Brain microvascular endothelial cell (primary cell): ENCODE measurements at places on chromosomes 3 and 15.

- no peak for DNase-seq
Measured at GRCh38 chr3:138407236-138407907, 27.0 kb upstream of the ESYT3 start.

- DNase-seq = no peak
Measured at GRCh38 chr15:57036352-57036751, 117.9 kb downstream of the TCF12 start.

GRCh38 chr3:172415323-172415722 lies 32.9 kb downstream of the GHSR start:
- no peak for DNase-seq

GRCh38 chr15:74873756-74874424 lies 725 bp upstream of the SCAMP2 start:
- DNase-seq = no peak

DNA sequence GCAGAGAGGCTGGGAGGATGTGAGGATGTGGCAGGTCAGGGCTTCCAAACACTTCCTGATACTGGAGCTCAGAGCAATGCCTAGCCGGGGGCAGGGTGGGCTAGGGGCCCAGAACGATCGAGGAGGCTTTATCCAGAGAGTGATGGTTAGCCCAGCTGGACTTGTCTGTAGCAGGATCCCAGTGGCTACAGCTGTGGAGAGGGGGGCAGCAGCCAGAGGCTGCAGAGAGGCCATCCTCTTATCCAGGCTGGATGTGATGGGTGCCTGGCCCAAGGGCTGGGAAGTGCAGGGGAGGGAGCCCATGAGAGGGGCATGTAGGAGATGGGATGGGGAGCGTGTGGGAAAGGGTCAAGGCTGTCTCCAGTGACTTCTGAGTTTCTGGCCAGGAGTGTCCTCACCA lies 4.6 kb downstream of the PARP3 start:
- DNase-seq = no peak

- no peak for DNase-seq
Measured at GRCh38 chr15:98503970-98504369, 144.4 kb upstream of the IGF1R start.

GRCh38 chr3:60877188-60877587 lies 374.1 kb downstream of the FHIT start:
- DNase-seq = no peak

GRCh38 chr15:76951220-76951619 lies 19.7 kb downstream of the RCN2 start:
- DNase-seq = no peak

GRCh38 chr3:46386205-46386604 lies 15.5 kb downstream of the CCR5 start:
- DNase-seq = peak; percentile 54

DNA sequence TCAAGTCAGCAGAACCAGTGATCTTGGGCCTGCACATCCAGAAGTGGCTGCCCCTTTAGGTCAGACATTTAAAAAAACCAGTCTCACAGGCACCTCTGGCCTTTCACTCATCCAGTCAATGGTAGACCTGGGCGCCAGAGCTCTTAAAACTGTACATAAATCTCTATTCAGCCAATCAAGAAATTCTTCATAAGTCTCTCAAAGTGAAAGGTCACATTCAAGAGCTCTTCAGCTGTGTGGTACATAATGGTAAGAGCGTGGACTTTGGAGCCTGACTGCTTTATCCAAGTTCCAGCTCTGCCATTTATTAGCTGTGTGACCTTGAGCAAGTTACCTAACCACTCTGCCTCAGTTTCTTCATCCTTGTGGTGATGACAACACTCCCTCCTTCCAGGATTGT lies 22.3 kb upstream of the MORF4L1 start:
- no peak for DNase-seq

DNA sequence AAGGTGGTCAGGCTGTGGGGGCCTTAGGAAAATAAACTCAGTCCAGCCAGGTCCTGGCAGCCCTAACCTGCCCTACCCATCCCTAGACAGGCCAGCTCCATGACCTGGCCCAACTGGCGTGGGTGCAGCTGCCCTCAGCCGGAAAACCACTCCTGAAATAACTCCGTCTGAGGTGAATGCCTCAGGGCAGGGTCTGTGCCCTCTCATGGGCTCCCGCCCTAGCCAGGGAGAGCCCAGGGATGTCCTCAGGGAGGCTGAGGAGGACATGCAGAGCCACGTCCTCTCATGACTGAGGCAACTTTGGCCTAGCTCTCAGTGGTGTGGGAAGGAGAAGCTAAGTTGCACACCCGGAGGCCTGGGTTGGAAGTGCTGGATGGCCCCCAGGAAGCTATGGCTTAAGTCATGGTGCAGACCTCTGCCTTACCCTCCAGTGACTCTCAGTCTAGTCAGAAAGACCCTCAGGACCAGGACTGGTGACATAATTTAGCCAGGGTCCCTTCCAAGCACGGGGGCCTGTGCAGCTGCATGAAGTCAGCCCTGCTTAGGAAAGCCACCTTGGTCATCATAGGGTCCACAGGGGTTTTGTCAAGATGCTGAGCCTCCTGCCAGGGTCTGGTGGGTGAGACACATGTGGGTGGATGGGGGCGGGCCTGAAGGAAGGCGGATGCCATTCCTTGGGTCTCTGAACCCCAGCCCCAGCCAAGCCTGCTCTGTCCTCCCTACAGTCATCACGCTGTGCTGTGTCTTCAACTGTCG lies 7.4 kb downstream of the TMIE start:
- no peak for DNase-seq

DNA sequence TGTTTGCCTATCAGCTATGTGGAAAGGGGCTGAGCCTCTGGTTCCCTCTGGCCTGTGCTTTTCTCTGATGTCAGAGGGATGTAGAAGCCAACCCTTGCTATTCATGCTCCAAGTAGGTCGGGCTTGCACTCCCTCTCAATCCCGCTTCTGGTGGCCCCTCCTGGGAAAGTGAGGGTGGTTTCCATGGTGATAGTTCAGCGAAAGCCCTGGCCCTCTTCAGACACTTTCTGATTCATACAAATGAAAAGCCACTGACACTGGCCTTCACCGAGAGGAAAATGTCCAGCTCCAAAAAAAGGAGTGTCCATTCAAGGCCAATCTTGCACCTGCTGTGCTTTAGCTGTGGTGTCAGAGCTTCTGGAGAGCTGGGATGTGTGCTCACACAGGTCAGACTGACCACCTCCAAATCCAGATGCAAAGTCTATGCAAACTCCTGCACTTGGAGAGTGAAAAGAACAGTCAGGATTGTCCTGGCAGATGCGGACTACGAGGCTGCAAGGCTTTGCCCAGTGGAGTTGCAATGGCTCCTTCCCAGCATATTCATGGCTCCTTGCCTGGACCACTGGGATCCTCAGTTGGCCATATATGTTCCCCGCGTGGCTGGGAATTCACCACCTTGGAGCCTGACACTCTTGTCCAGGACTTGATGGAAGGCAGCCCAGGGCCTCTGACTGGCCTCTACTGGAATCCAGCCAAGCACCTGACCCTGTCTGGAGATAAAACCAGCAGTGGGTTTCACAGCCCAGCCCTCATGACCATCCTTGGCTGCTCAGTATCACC lies 96.6 kb downstream of the CEMIP start:
- no peak for DNase-seq

DNA sequence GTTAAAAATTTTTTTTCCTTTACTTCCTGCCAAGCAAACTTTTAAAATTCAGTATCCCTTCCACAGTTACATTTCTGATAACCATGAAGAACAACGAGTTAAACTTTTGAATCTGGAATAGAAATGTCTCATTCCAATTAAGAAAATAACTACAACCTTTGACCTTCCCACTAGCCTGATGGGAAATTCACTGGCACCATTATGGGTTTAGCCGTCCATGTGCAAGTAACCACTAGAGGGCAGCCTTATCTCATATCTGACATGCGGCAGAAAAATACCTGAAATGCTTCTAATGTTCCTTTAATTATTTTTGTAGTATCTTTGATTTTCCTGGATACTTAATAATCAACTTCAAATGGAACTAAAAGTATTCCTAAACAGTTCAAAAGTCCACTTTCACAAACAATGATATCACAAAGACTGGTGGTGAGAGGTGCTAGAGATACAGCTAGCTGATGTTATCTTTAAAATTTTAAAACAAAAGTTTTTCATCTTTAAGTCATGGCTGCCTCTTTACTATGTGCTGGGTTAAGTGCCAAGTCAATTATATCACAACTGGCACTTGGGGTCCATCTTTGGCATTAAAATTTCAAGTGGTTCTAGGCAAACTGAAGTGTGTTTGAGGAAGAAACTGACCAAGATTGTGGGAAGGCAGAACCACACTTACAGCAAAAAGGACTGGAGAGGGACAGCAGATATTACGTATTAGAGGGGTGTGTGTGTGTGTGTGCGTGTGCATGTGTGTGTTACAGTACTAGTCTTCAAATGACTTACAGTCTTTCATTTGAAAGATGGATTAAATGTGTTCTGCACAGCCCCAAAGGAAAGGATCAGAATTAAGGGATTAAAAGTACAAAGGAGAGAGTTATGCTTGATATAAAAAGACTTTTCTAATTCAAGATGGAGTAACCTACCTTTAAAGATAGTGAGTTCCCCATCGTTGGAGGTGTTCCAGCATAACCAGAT lies 107.1 kb upstream of the ICE2 start:
- peak; percentile 63 for DNase-seq

GRCh38 chr3:50573566-50574443 lies 4.5 kb downstream of the HEMK1 start:
- no peak for DNase-seq

DNA sequence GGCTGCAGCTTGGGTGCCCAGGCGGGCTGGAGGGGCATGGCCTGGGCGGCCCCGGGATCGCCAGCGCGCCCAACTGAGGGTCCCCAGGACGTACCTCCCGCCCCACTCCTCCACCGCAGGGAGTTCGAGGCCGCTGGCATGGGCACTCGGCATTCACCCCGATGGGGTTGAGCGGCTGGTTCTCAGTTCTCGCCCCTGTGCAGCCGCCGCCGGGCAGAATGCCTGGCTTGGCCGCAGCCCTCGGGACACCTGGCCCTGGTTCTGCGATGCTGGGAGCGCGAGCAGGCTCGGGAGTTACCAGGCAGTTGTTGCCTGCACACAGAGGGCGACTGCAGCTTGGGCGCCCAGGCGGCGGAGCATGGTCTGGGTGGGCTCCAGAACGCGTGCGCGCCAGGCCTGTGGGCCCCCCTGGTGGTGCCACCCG lies 121.4 kb downstream of the LMLN start:
- no peak for DNase-seq
